ENCODE measurements at places on chromosomes 12 and 14. TPM values are rescaled to one million over a fixed set of nuclear protein-coding genes. Genes with fewer than 3 reads are reported as not detected.

GRCh38 chr12:87687362-87687761, 341.8 kb downstream of the C12orf50 start:
- no peak overlapping the region for H3K4me3 ChIP-seq
- H3K36me3 ChIP-seq, result no peaks in the 10 kb centered on the region
- H3K27ac ChIP-seq, result no peak overlapping the region

DNA sequence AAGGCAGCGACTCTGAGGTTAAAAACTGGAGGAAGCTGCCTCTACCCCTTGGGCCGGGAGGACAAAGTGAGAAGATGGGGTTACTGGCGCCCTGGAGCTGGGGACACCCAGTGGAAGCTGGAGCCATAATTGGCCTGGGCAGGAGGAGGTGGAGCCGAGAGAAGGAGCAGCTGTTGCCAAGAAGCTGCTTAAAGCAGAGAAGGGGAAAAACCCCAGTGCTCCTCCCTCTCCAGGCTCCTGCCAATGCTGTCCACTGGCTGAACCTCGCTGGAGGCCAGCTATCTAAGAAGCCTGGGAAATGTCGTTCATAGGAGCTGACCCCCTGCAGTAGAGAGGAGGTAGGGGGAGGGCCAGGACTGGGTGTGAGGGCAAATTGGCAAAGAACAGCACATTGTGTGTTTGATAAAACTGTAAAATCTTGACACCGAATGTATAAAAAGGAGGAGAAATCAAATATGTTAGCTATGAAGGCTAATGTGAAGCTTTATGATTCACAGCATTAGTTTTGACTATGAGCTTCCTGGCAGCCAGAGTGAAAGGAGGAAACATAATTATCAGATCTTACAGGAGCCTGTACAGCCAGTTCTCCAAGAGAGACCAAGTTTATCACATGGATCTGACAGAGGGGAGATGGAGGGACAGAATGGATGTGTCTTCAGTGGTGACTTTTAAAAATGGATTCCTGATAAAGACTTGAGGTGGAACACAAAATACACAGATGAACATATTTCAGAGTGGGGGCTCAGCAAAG, 9.5 kb downstream of the HHIPL1 start:
- no peaks in the 10 kb centered on the region for H3K4me1 ChIP-seq
- peak; percentile 56 for DNase-seq
- H3K27me3 ChIP-seq, result peaks cover 8% of the 10 kb centered on the region

DNA sequence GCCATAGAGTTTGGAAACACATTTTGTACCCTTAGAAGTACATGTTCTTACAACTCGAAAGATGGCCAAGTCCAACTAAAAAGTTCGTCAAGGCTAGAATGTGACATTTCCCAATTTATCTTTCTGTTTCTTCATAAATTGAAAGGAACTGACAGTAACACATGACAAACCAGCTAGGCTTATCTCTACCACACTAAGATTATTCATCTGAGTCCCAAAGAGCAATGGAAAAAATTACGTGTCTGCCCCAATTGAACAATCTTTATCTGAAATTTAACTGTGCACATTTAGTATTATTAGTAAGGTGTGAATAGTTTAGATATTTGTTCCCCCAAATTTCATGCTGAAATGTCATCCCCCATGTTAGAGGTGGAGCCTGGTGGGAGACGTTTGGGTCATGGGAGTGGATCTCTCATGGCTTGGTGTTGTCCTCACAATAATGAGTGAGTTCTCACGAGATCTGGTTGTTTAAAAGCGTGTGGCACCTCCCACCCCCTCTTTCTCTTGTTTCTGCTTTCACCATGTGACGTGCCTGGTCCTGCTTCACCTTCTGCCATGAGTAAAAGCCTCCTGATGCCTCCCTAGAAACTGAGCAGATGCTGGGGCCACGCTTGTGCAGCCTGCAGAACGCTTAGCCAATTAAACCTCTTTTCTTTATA, 13.3 kb downstream of the CPM start:
- DNase-seq, result no peak
- no peaks in the 10 kb centered on the region for H3K4me1 ChIP-seq
- H3K4me3 ChIP-seq, result no peak overlapping the region
- H3K27me3 ChIP-seq, result no peaks in the 10 kb centered on the region
- H3K36me3 ChIP-seq, result no peaks in the 10 kb centered on the region
- H3K27ac ChIP-seq, result no peak overlapping the region

DNA sequence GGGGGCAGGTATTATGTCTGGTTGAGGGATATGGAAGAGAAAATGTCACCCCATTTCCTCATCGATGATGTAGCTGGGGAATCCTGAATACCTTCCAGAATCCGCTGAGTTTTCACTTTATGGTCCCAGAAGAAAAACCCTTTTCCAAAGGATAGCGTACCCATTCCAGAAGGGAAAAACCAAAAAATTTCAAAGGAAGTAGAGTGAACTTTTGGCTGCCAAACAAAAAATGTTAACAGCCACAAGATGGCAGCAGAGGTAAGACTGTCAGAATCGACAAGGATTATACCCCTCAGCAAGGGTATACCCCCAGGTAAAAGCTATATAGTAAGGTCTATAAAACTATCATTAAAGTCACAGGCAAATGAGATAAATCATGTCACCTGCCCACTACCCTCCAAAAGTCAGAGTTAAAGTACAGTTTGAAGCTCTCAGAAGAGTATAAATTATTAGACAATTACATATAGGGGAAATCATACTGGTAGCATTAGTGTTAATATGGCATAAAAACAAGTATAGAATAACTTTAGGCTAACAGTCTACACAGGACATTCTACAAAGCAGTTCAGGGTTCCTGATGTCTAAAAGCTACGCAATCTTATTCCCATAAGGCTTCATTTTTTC, 18.0 kb downstream of the ACIN1 start:
- H3K4me1 ChIP-seq, result peaks cover 12% of the 10 kb centered on the region
- H3K36me3 ChIP-seq, result peaks cover 50% of the 10 kb centered on the region
- no peak overlapping the region for H3K4me3 ChIP-seq
- no peak for DNase-seq

- DNase-seq, result no peak
- peaks cover 2% of the 10 kb centered on the region for H3K36me3 ChIP-seq
- H3K4me1 ChIP-seq, result no peaks in the 10 kb centered on the region
- H3K4me3 ChIP-seq, result no peak overlapping the region
- H3K27ac ChIP-seq, result no peak overlapping the region
Measured at GRCh38 chr12:42462486-42462885, 127.1 kb downstream of the PRICKLE1 start.

GRCh38 chr14:74038020-74038859, 19.1 kb downstream of the BBOF1 start:
- no peak overlapping the region for H3K4me3 ChIP-seq
- H3K36me3 ChIP-seq, result no peaks in the 10 kb centered on the region
- no peak for DNase-seq
- no peaks in the 10 kb centered on the region for H3K27me3 ChIP-seq
- H3K27ac ChIP-seq, result no peak overlapping the region

- H3K4me3 ChIP-seq, result no peak overlapping the region
- no peaks in the 10 kb centered on the region for H3K4me1 ChIP-seq
- H3K27me3 ChIP-seq, result no peaks in the 10 kb centered on the region
- no peak overlapping the region for H3K27ac ChIP-seq
- DNase-seq, result no peak
Measured at GRCh38 chr14:42368234-42368633, 761.6 kb downstream of the LRFN5 start.

DNA sequence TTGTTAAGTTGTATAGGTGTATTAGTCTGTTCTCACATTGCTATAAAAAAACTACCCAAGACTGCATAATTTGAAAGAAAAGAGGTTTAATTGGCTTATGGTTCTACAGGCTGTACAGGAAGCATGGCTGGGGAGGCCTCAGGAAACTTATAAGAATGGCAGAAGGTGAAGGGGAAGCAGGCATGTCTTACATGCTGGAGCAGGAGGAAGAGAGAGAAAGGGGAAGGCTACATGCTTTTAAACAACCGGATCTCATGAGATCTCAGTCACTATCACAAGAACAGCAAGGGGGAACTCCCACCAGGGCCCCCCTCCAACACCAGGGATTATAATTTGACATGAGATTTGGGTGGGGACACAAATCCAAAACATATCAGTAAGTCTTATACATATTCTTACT, 60.5 kb upstream of the OR10AD1 start:
- H3K4me3 ChIP-seq, result no peak overlapping the region
- no peaks in the 10 kb centered on the region for H3K27me3 ChIP-seq
- no peaks in the 10 kb centered on the region for H3K36me3 ChIP-seq

- DNase-seq, result no peak
- H3K4me3 ChIP-seq, result no peak overlapping the region
- H3K27ac ChIP-seq, result no peak overlapping the region
- no peaks in the 10 kb centered on the region for H3K4me1 ChIP-seq
- no peaks in the 10 kb centered on the region for H3K27me3 ChIP-seq
Measured at GRCh38 chr14:59131938-59132795, 56.3 kb upstream of the DAAM1 start.

DNA sequence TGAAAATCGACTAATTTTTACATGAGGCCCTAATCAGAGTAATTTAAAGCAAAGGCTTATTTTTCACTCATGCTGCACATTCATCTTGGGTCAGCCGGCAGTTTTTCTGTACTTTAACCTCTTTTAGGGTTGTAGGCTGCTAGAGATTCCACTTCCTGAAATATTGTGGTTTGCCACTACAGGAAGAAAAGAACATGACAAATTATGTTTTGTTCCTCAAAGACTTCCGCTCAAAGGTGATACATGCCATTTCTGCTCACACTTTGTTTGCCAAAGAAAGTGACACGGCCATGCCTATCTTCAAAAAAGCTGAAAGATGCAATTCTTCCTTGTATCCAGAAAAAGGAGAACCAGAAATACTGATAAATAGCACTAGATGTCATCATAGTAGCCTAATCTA, 183.4 kb upstream of the PPFIA2 start:
- no peaks in the 10 kb centered on the region for H3K4me1 ChIP-seq
- H3K27me3 ChIP-seq, result no peaks in the 10 kb centered on the region
- H3K27ac ChIP-seq, result no peak overlapping the region
- no peak for DNase-seq

GRCh38 chr14:90647473-90648005, 168.7 kb downstream of the TTC7B start:
- H3K27me3 ChIP-seq, result no peaks in the 10 kb centered on the region
- no peak overlapping the region for H3K4me3 ChIP-seq
- DNase-seq, result no peak
- no peak overlapping the region for H3K27ac ChIP-seq

- no peaks in the 10 kb centered on the region for H3K36me3 ChIP-seq
- H3K4me1 ChIP-seq, result no peaks in the 10 kb centered on the region
- DNase-seq, result no peak
- no peak overlapping the region for H3K4me3 ChIP-seq
- no peaks in the 10 kb centered on the region for H3K27me3 ChIP-seq
- no peak overlapping the region for H3K27ac ChIP-seq
Measured at GRCh38 chr14:105177082-105177481, 4.0 kb downstream of the NUDT14 start.

- H3K27me3 ChIP-seq, result no peaks in the 10 kb centered on the region
- no peak overlapping the region for H3K4me3 ChIP-seq
- H3K36me3 ChIP-seq, result no peaks in the 10 kb centered on the region
- H3K27ac ChIP-seq, result no peak overlapping the region
- H3K4me1 ChIP-seq, result no peaks in the 10 kb centered on the region
- DNase-seq, result no peak
Measured at GRCh38 chr12:79857675-79858074, 77.2 kb downstream of the PPP1R12A start.

DNA sequence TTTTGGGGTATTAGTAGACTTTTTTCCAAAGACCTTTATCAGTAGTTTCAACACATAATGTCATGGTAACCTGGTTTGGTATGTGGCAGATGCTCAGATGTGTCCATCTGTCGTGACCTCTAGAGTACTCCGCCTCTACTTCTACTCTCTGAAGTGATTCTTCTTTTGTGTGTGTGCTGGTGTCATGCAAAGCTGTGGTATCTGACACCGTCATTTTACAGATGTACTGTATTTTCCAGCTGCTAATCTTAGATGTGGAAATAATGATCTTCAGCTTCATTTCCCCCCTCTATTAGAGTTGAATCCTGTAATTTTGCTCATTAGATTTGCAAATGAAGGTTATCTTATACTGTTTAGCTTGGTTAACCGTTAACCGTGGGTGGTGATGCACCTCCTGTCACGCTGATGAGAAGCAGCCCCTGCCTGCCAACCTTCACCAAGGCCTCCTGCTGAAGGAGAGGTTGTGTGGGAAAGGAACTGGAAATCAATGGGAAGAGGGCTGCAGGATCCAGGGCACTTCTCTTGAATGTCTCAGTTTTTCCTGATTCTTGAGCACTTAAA, 222.4 kb upstream of the AMIGO2 start:
- no peaks in the 10 kb centered on the region for H3K36me3 ChIP-seq
- H3K27ac ChIP-seq, result no peak overlapping the region
- H3K27me3 ChIP-seq, result no peaks in the 10 kb centered on the region
- H3K4me3 ChIP-seq, result no peak overlapping the region
- no peaks in the 10 kb centered on the region for H3K4me1 ChIP-seq
- DNase-seq, result peak; percentile 27

DNA sequence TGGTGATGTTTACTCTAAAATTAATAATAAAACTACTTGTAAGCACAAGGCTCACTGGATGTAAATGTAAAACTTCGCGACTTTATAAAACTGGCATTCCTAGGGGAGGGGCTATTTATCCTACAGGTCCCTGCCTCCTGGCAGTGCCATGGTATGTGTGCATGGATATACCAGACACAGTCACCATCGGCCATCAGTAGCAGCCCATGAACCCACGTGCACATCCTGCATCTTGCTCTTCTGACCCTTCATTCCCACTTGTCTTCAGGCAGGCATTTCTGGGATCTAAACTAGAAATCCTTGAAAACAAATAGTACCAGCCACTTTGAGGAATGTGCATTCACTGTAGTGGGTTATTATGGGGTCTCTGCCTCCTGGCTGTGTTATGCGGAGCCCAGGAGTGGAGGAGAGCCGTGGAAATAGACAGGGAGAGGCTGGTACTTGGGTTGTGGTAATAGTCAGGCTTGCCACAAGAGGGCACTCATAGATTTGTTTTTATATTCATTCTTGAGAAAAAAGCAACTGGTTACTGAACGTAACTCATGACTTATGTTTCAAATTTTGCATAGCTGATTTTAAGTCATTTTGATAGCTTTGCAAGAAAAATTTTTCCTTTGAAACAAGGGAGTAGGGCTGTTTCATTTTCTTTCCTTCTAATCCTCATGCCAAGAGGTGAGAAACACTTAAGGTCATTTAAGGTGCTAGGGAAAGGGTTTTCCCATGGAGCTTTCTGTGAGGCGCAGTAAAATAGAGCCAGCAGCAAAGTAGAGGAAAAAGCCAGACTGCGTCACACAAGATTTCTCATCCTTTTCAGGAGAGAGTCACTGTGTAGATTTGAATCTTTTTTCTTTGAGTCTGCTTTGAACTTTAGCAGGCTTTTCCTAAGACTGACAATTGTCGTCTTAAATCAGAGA, 17.4 kb upstream of the GALNT16 start:
- H3K4me1 ChIP-seq, result no peaks in the 10 kb centered on the region
- H3K27ac ChIP-seq, result no peak overlapping the region
- peak; percentile 66 for DNase-seq
- no peak overlapping the region for H3K4me3 ChIP-seq
- H3K27me3 ChIP-seq, result no peaks in the 10 kb centered on the region
- H3K36me3 ChIP-seq, result no peaks in the 10 kb centered on the region

- H3K27me3 ChIP-seq, result no peaks in the 10 kb centered on the region
- peak overlapping the region; percentile 86 for H3K4me3 ChIP-seq
- peaks cover 2% of the 10 kb centered on the region for H3K36me3 ChIP-seq
Measured at GRCh38 chr12:110280392-110280778, 662 bp upstream of the ATP2A2 start.

- H3K27ac ChIP-seq, result no peak overlapping the region
- no peaks in the 10 kb centered on the region for H3K4me1 ChIP-seq
- H3K27me3 ChIP-seq, result no peaks in the 10 kb centered on the region
- no peak overlapping the region for H3K4me3 ChIP-seq
- no peaks in the 10 kb centered on the region for H3K36me3 ChIP-seq
Measured at GRCh38 chr12:3842517-3842916, 30.7 kb downstream of the PARP11 start.

The MAP1LC3B2 gene
- 2.1 TPM for total RNA-seq

The ACSM4 gene
- total RNA-seq, result not detected

The ASCL1 gene
- total RNA-seq, result not detected

The UNC119B gene
- 44.5 TPM for total RNA-seq

The CMKLR1 gene
- total RNA-seq, result 25.7 TPM

The GPRC5D gene
- total RNA-seq, result 0.25 TPM

The FGD4 gene
- 55.5 TPM for total RNA-seq

The KLRC3 gene
- 0.72 TPM for total RNA-seq

The KRT6A gene
- not detected for total RNA-seq
